ENCODE measurements at places on chromosomes 5 and 9.
A peak's percentile ranks its signal among the peaks of the same experiment; 100 is the strongest.

GRCh38 chr9:4206718-4207117, 93.2 kb downstream of the GLIS3 start:
- DNase-seq = no peak

DNA sequence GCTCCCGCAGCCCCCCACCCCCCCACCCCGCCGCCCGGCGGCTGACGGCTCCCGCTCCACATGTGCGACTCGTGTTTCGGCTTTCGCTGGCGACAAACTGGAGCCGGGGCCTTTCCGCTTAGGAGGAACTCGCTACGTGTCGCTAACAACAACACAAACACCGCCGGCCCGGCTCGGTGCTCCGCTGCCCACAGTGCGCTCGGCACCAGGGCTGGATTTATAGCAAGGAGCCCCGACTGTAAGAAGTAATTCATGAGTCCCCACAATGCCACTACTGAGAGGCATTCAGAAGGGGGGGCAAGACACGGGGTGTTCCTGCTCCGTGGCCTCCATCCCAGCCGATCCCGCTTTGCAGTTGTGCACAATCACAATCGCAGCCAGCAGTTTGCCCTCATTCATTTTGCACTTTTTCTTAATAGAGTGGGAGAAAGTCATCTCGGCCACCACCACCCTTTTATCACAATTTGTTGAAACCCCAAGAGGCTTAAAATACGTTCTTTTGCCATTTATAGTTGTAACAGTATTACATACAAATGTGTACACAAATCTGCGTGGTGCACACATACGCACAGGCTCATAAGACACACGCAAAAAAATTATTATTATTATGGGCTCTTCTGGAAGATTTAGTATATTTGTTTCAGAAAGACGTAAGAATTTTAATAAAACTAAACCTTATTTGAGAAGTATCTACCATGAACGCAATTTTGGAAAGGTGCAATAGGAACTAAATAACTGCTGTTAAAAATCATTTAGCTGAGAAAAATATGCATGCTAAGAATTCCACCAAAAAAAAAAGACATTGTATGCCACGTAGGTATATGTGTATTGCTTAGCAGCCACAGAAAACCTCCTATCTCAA, 48.1 kb downstream of the EBF1 start:
- DNase-seq = peak; percentile 43

- no peak for DNase-seq
These were observed 51.0 kb upstream of the PAPPA start for GRCh38 chr9:116102596-116102995.

- DNase-seq = peak; percentile 73
These were observed 222.3 kb downstream of the GLIS3 start for GRCh38 chr9:4077499-4078102.

Measured in AG08395 (cell line).